ENCODE measurements at places on chromosomes 2 and 18.

DNA sequence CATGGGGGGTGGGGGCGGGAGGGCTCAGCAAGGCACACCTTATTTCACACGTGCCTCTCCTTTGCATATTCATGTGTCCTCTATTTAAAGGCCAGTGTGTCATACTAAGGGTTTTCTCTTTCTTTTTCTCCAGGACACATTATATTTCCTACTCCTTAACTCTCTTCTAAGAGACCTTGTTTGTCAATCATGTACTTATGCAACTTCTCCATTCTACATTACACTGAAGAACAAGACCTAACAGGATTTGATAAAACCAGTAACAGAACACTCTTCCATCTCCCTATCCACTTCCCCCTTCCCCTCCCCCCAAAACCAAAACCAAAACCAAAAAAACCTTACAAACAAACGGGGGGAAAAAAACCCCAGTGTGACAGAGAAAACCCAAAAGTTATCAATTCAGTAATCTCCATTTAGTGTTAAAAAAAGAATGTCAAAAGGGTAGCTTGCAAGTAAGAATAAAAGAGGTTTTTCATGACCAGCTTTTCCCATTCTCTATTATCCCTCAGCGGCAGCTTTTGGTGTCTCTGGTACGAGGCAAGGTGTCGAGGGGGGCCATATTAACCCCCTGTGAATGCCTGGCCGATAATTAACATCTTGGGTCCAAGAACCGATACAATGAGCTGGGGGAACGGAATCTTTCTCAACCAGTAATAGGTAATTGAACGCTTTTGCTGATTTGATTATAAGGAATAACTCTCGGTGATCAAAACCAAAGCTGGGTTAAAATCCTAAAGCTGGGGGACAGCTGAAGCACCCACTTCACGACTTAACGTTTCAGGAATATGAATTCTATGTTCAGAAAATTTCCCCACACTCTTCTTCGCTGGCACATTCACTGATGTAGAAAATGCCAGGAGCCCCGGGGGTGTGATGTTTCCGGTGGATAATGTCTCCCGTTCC is 191.0 kb upstream of the TCF4 start:
- DNase-seq, result no peak

GRCh38 chr2:57536535-57537231 is 509.9 kb upstream of the VRK2 start:
- DNase-seq, result no peak

DNA sequence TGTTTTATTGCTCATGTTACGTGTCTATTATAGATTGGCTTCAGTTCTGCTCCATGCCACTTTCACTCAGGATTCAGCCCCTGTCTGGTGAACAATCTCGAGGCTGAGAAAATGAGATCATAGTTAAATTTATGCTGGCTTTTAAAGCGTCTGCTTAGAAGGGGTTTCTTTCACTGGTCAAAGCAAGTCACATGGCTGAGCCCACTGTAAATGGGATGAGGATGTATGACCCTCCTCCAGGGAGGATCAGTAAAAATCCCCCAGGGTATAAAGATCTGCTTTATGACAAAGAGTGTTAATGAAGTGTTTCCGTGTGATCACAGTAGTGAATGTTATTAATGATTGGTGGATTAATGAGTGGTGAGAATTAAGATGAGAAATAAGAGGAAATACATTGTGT is 6.2 kb upstream of the PLCL1 start:
- DNase-seq, result no peak

- no peak for DNase-seq
These were observed 1.8 kb upstream of the CXCR2 start for GRCh38 chr2:218123986-218124385.

GRCh38 chr18:77495982-77496690 is 246.5 kb downstream of the GALR1 start:
- no peak for DNase-seq

- no peak for DNase-seq
These were observed 72.1 kb upstream of the NOSTRIN start for GRCh38 chr2:168730344-168730743.

- DNase-seq, result no peak
These were observed 593 bp downstream of the SP140L start for GRCh38 chr2:230327418-230328154.

DNA sequence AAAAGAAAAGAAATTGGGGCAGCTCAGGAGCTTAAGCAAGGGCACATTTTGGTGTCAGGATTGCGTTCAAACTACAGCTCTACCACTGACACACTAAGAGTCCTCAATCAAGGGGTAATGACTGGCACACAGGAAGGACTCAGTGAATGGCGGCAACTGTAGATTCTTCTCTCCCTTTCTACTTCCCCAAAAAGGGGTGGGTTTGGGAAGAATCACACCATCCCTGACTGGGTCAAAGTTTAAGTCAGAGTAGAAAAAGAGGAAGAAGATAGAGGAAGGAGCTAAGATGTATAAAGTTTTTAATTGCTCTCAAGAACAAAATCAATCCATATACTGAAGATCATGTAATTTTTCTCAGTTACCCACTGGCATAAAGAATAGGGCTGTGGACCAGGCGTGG is 2.6 kb downstream of the NLRC4 start:
- no peak for DNase-seq

- DNase-seq, result no peak
These were observed 16.7 kb upstream of the LYPD6B start for GRCh38 chr2:149021761-149022160.

GRCh38 chr2:19038071-19039015 is 320.1 kb downstream of the OSR1 start:
- no peak for DNase-seq

DNA sequence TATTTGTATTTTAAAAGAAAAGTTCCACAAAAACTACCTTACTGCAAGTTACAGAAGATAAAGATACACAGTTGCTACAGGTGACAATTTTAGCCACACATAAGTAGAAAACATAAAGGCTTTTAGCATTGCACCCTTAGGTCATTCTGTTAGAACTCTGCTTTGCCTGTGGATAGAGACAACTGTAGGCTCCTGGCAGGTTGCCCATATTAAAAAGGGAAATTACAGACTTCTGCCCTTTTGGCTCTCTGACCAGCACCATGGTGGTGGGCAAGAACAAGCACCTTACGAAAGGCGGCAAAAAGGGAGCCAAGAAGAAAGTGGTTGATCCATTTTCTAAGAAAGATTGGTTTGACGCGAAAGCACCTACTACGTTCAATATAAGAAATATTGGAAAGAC is 223.3 kb downstream of the MC4R start:
- no peak for DNase-seq

GRCh38 chr18:11089931-11090715 is 59.2 kb downstream of the PIEZO2 start:
- DNase-seq, result no peak

DNA sequence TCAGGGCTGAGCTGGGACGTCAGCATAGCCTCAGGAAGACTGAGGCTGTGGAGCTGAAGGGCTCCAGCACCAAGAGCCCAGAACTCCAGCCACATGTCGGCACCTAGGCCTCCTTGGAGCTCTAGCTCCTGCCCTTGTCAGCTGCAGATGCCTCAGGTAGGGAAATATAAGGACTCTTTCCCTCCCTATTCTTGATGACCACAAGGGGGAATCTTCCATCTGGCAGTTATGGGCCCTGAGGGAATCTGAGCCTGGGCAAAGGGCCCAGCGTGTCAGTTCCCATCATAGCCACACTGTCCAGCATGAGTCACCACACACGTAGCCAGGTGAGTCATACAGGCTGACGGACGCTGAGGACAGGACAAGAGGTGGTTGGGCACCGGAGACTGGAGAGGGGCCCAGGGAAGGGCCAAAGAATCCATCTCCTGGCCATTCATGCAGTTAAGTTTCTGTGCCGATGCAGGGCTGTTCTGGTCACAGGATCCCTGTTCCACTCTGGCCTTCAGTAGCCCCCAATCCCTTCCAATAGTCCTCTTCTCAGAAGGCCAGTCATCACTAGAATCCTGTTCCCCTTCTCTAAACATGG is 1.8 kb downstream of the MPV17 start:
- peak; percentile 88 for DNase-seq

GRCh38 chr18:22173221-22173927 is 4.0 kb downstream of the GATA6 start:
- DNase-seq, result no peak

DNA sequence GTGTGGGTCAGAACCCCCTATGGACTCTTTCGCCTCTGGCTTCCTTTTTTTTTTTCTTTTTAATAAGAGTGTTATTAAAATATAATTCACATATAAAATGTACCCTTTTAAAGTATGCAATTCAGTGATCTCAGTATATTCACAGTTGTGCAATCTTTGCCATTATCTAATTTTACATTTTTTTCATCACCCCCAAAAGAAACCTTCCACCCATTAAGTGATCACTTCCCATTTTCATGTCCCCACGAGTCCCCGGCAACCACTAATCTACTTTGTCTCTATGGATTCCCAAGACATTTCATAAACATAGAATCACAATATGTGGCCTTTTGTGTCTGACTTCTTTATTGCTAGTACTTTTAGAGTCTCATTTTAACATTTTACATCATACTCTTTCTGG is 38.7 kb upstream of the ANXA4 start:
- no peak for DNase-seq

DNA sequence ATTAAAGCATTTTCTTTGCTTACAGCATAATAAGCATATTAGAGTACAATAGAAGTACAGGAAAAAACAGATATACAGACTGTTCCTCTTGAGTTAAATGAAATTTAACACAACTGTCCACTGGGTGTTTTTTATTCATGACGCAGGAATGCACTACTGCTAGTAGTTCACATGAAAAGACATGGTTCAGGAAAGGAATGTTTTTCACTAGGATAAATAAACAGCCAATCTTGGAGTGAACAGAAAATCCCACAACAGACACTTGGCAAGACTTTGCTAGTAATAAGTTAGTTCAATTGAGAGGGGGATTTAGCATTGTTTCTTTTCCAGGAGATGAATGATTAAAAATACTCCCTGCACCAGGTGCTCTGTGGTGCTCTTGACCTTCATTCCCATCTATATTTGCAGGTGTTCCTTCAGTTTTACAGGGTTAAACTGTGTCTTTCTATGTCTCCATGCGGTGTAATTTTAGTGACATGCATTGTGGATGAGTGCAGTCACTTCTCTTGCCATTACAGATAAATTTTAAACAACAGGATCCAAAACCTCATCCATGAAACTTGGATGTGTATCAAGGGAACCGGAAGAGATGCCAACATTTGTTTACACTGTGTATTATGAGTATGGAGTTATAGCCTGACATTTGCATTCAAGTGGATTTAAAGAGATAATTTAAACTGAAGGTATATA is 796.6 kb downstream of the DSC3 start:
- no peak for DNase-seq

DNA sequence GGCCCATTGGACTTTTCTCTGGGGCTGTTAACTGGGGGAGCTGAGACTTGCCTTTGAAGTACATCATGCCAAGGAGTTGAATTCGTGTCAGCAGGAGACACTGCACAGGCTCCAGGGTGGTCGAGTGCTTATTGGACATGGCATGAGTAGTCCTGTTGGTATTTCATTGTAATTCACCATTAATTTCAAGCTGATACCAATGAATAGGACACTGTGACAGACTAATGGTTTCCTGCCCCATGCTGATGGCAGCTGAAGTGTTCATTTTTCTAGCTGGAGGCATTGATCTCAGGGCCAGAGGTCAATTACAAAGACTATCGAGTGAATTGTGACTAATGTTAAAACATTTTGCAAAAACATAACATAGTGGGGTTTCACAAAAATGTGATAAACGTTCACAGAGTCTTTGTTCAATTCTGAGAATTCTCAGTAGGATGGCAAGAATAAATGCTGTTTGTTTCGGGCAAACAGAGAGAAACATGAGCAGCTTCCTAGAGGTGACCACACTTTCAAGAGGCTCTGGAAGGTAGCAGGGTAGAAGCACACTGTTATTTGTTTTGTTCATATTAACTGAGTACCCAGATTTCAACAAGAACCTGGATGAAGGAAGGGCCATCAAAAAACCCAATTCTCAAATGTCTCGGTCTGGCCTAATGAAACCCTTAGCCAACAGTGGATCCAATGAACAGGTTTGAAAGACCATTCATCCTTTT is 90.6 kb upstream of the ARL4C start:
- no peak for DNase-seq

GRCh38 chr2:2569306-2569705 is 238.2 kb upstream of the MYT1L start:
- DNase-seq, result no peak
